ENCODE measurements at places on chromosomes 3 and 15. TPM values are rescaled to one million over a fixed set of nuclear protein-coding genes. Genes with fewer than 3 reads are reported as not detected.

Gene PPIB
- 465 TPM for total RNA-seq

Gene NIPA2
- 60.1 TPM for total RNA-seq

Gene PROK2
- total RNA-seq: 0.25 TPM

Gene BBX
- total RNA-seq: 39.8 TPM

Gene PLA2G4E
- not detected for total RNA-seq

GRCh38 chr3:10526366-10526765, 21.0 kb upstream of the ATP2B2 start:
- H3K27me3 ChIP-seq: peaks cover 36% of the 10 kb centered on the region
- H3K27ac ChIP-seq: no peak overlapping the region
- H3K4me1 ChIP-seq: no peaks in the 10 kb centered on the region

- peaks cover 7% of the 10 kb centered on the region for H3K36me3 ChIP-seq
- peaks cover 55% of the 10 kb centered on the region for H3K4me1 ChIP-seq
- no peak overlapping the region for H3K4me3 ChIP-seq
- no peak for DNase-seq
- H3K27me3 ChIP-seq: no peaks in the 10 kb centered on the region
- H3K27ac ChIP-seq: peak overlapping the region; percentile 58
Measured at GRCh38 chr3:15538345-15538744, 16.8 kb upstream of the COLQ start.

- no peak overlapping the region for H3K27ac ChIP-seq
- peaks cover 5% of the 10 kb centered on the region for H3K4me1 ChIP-seq
- H3K27me3 ChIP-seq: no peaks in the 10 kb centered on the region
- H3K4me3 ChIP-seq: no peak overlapping the region
Measured at GRCh38 chr3:113129168-113129567, 82.2 kb upstream of the BOC start.

DNA sequence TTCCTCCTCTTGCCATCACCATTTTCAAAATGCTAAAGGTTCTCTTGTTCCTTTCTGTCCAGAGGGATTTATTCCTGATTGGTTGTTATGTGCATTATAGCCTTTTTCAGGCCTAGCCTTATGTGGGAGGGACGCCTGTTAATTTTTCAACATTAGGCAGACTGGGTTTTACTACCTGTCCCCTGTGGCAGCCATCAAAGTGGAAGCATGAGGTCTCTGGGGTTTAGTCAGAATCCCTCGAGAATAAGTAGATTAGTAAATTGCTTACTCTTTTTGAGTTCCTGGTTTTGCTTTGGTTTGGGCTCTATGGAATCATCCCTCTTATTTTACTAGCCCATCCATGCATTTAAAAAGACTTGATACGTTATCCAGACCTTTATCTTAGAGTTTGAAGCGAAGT, 32.4 kb downstream of the PAK2 start:
- H3K27ac ChIP-seq: peak overlapping the region; percentile 33
- H3K36me3 ChIP-seq: peaks cover 33% of the 10 kb centered on the region
- peaks cover 26% of the 10 kb centered on the region for H3K4me1 ChIP-seq
- DNase-seq: no peak
- no peak overlapping the region for H3K4me3 ChIP-seq

DNA sequence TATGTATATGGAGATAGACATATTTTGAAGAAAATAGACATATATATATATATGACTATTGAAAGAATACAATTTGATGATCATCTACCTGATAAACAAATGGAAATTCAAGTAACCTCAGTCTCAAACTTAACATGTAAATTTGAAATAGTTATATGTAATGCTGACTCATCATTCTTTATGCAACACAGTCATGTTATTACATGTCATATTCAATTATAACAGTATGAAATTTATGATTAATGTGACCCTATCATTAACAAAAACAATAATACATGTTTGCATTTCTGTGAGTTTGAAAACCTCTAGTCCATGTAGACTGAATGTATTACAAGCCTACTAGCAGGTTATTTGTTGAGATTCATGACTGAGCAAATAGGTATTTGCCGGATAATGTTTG, 204.1 kb downstream of the CADM2 start:
- no peak overlapping the region for H3K27ac ChIP-seq
- no peak for DNase-seq
- no peaks in the 10 kb centered on the region for H3K4me1 ChIP-seq
- no peak overlapping the region for H3K4me3 ChIP-seq

DNA sequence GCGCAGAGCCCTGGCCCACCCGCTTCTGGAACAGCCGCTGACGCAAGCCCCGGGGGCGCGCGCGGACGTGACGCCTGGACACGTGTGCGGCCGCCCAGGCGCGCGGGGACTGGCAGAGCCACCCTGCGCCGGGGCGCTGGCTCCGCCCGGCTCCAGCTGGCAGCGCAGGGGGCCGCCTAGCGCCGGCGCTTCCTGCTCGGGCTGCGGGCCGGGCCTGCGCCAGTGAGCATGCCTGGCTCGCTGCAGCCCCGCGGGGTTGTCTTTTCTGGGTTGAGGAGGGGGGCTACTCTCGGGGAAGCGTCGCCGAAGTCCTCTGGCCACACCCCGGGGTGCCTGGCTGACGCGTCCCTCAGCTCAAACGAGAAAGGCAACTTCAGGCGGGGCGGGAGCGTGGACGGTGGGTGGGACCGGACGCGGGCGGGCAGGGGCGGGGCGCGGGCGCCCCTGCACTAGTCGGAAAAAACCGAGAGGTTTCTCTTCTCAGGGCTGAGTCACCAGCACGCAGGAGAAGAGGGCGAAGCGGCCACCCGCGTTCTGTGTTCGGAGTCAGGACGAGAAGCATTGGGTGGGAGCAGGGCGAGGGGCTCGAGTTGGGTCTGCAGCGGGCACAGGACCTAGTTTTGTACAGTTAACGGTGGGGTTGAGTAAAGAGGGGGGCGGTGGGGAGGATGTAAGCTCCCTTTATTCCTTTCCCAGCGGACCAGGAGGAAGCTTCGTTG, at the start of gene SIAH2:
Gene SIAH2, minus strand, starts transcription at position 48 of the 719 bp plus-strand sequence. CDS start 320 bp downstream, outside the sequence.
- H3K36me3 ChIP-seq: peaks cover 41% of the 10 kb centered on the region
- peak within 1 kb of the TSS; percentile 100 for H3K27ac ChIP-seq
- peak; percentile 91 for DNase-seq

DNA sequence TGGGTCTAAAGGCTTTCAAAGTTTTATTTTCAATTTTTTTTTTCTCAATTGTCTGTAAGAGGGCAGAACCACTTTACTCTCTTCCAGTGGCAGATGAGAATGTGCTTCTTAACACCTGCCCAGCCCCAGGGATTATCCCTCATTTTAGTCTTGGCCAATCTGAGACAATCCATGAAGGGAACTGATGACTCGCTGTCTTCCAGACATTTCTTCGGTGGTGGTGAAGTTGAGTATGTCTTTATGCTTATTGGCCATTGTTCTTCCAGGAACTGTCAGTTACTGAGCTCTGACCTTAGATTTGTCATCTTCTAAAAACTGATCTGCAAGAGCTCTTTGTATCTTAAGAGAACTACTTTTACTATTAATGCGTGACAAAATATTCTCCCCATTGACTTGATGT, 139.5 kb downstream of the TJP1 start:
- H3K4me3 ChIP-seq: no peak overlapping the region
- H3K27ac ChIP-seq: no peak overlapping the region
- no peaks in the 10 kb centered on the region for H3K36me3 ChIP-seq
- H3K4me1 ChIP-seq: no peaks in the 10 kb centered on the region
- DNase-seq: no peak
- H3K27me3 ChIP-seq: no peaks in the 10 kb centered on the region

GRCh38 chr15:28912422-28912821, 26.6 kb downstream of the APBA2 start:
- peaks cover 2% of the 10 kb centered on the region for H3K4me1 ChIP-seq
- no peak overlapping the region for H3K27ac ChIP-seq
- H3K4me3 ChIP-seq: no peak overlapping the region
- no peaks in the 10 kb centered on the region for H3K36me3 ChIP-seq

GRCh38 chr3:25781758-25782594, 1.3 kb downstream of the NGLY1 start:
- H3K27me3 ChIP-seq: no peaks in the 10 kb centered on the region
- peaks cover 49% of the 10 kb centered on the region for H3K4me1 ChIP-seq
- DNase-seq: no peak
- H3K27ac ChIP-seq: peak overlapping the region; percentile 83
- H3K4me3 ChIP-seq: peak overlapping the region; percentile 87

DNA sequence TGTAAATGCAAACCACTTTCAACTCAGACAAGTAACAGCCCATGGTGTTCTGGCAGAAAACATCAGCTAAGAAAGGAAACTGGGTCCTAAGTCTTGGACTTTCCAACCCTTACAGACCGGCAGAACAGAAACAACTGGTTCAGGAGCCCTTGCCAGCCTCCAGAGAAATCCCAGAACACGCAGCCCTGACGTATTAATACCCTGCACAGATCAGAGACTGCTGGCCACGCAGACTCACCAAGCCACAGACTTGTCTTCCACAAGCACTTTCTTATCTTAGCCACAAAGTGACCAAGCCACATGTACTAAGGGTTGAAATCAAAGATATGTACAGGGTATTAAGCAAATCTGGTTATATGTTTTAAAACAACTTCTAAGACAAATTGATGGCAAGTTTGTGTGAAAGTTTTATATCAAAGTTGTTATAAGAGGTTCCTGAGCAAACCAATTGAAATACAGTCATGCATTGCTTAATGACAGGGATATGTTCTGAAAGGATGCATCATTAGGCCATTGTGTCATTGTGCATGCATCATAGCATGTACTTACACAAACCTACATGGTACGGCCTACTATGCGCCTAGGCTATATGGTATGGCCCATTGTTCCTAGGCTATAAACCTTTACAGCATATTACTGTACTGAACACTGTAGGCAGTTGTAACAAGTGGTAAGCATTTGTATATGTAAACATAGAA, 36.8 kb downstream of the BTD start:
- peak overlapping the region; percentile 87 for H3K27ac ChIP-seq
- no peak overlapping the region for H3K4me3 ChIP-seq
- no peaks in the 10 kb centered on the region for H3K27me3 ChIP-seq
- peaks cover 52% of the 10 kb centered on the region for H3K4me1 ChIP-seq
- H3K36me3 ChIP-seq: peaks cover 10% of the 10 kb centered on the region

GRCh38 chr3:185715091-185715490, 109.8 kb downstream of the IGF2BP2 start:
- no peak overlapping the region for H3K4me3 ChIP-seq
- no peak for DNase-seq
- no peaks in the 10 kb centered on the region for H3K4me1 ChIP-seq
- H3K27ac ChIP-seq: no peak overlapping the region
- H3K27me3 ChIP-seq: peaks cover 5% of the 10 kb centered on the region
- no peaks in the 10 kb centered on the region for H3K36me3 ChIP-seq

DNA sequence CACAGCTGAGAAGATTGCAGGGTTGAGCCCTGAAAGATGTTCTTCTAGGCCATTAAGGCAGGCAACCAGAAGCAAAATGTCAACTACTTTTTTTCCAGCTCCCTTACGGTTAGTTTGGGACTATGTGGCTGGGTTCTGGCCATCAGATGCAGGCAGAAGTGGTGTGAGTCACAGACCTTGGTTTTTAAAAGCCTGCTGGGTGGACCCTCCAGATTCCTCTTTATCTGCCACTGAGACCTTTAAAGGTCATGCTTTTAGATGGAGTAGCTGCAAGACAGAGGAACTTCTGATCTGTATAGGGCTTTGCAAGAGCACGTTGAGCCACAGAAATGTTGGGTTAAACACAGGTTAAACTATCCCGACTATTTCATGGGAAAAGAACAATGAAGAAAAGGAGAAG, 102.9 kb downstream of the CHST2 start:
- H3K36me3 ChIP-seq: no peaks in the 10 kb centered on the region
- no peaks in the 10 kb centered on the region for H3K27me3 ChIP-seq
- H3K4me3 ChIP-seq: no peak overlapping the region
- peak overlapping the region; percentile 14 for H3K27ac ChIP-seq
- peaks cover 7% of the 10 kb centered on the region for H3K4me1 ChIP-seq

GRCh38 chr15:89455535-89455934, 40.8 kb downstream of the RHCG start:
- no peaks in the 10 kb centered on the region for H3K36me3 ChIP-seq
- H3K27ac ChIP-seq: no peak overlapping the region
- H3K4me3 ChIP-seq: no peak overlapping the region
- peaks cover 15% of the 10 kb centered on the region for H3K27me3 ChIP-seq

GRCh38 chr3:69628951-69629350, 110.3 kb upstream of the MITF start:
- no peak overlapping the region for H3K27ac ChIP-seq
- no peak for DNase-seq
- H3K36me3 ChIP-seq: no peaks in the 10 kb centered on the region
- no peaks in the 10 kb centered on the region for H3K4me1 ChIP-seq

DNA sequence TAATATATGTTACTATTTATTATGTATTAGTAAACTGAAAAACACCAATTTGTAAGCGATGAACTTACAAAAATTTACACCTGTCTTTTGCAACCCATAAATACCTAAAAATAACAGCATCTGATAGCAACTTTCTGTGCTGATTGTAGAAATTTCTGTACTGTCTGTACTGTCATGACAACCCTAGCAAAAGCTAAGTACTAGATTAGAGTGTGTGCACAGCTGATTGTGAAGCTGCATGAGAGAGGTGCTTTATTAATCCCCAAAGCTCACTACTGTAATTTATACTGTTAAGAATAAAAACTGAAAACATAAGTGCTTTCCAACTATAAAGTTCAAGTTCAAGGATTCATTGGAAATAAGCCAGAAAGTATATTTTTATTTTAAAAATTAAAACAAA, 815 bp downstream of the BCL2A1 start:
- peaks cover 52% of the 10 kb centered on the region for H3K4me1 ChIP-seq
- DNase-seq: no peak
- no peaks in the 10 kb centered on the region for H3K27me3 ChIP-seq
- peak overlapping the region; percentile 98 for H3K4me3 ChIP-seq
- H3K27ac ChIP-seq: peak overlapping the region; percentile 96

GRCh38 chr3:66532160-66532587, 31.4 kb upstream of the LRIG1 start:
- DNase-seq: no peak
- H3K27ac ChIP-seq: no peak overlapping the region
- peaks cover 3% of the 10 kb centered on the region for H3K27me3 ChIP-seq
- H3K4me3 ChIP-seq: no peak overlapping the region
- no peaks in the 10 kb centered on the region for H3K36me3 ChIP-seq

DNA sequence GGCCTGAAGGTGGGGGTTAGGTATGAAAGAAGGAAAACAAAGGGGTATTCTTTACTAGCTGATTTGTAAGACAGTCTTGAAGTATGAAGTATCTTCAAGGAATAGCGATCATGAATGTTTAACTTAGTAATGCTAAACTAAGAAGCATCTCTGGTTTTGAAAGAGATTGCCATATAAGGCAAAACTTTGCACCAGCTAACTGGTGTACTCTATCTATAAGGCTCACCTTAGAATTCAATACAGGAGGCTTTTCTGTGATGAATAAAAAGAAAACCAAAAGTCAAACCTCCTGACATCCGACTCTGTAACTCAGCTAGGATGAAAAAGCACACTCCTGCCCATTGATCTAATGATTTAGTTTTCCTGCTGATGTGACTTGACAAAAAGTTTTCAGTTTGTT, 54.7 kb downstream of the FOXP1 start:
- peaks cover 4% of the 10 kb centered on the region for H3K36me3 ChIP-seq
- DNase-seq: no peak
- H3K27me3 ChIP-seq: no peaks in the 10 kb centered on the region
- peaks cover 36% of the 10 kb centered on the region for H3K4me1 ChIP-seq
- H3K4me3 ChIP-seq: no peak overlapping the region

GRCh38 chr3:108378153-108378951, 82.0 kb downstream of the HHLA2 start:
- no peak overlapping the region for H3K27ac ChIP-seq
- H3K36me3 ChIP-seq: peaks cover 3% of the 10 kb centered on the region
- H3K4me3 ChIP-seq: no peak overlapping the region
- H3K27me3 ChIP-seq: no peaks in the 10 kb centered on the region
- H3K4me1 ChIP-seq: no peaks in the 10 kb centered on the region

- H3K4me3 ChIP-seq: no peak overlapping the region
- H3K36me3 ChIP-seq: no peaks in the 10 kb centered on the region
- no peak for DNase-seq
- no peaks in the 10 kb centered on the region for H3K27me3 ChIP-seq
- no peak overlapping the region for H3K27ac ChIP-seq
Measured at GRCh38 chr3:174541708-174542315, 317.3 kb upstream of the NAALADL2 start.

All from activated T-helper 2 cell treated with anti-CD3 and anti-CD28 coated beads, Interferon-gamma antibody, Interleukin-2, Interleukin-4, amounts not matched to agents 10 μg/mL and 5 μg/mL and 100 μg/mL, durations not matched to agents 14 hours and 24 hours and 36 hours (primary cell).